T-cell (primary cell): ENCODE measurements at places on chromosomes 16 and 17.

DNA sequence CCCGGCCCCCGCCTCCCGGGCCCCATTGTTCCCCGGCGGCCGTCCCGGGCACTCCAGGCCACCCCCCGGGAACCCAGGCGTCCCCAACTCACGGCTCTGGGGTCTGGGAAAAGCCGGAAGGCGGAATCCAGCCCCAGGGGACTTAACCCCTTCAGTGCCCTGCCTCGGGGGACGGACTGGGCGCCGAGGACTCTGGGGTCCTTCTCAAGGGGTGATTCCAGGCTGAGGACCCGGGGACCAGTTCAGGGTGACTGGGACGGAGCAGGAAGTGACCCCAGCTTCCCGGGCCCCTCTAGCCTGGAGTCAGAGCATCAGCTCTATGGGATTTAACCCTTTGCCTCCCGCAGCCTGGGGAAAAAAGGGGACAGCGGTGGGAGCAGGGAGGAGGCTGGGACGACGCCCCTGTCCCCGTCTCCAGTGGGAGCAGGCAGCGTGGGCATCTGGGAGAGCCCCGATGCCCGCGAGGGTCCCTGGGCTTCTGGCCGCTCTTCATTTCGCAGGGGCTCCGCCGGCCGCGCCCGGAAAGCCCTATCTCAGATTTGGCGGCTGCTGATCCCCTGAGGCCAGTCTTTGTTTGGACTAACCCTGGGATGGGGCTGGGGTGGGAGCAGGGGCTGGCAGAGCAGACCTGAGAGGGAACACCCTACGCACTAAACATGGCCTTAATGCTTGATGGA lies at the start of gene ZNF629:
Gene ZNF629, minus strand, starts transcription at position 270 of the 677 bp plus-strand sequence. CDS start 2,723 bp downstream, outside the sequence.
- DNase-seq = no peak

DNA sequence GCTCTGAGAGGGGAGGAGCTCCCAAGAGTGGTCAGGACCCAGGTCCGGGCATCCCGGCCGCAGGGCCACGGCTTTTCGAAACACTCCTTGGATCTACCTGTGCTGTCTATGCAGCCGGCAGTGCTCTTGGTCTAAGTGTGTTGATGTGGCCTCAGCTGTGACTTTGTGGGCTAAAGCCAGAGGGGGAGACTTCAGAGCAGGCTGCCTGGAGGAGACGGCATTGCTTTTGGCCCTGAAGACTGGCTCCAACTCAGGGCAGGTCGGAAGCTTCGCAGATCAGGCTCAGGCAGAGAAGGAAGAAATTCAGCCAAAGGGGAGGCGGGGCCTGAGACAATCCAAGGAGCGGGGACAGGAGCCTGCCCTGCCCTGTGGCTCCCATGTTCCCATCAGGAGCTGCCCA lies 31.4 kb downstream of the PIEZO1 start:
- DNase-seq = no peak

- peak; percentile 59 for DNase-seq
Observed at GRCh38 chr17:36602924-36603384, 1.6 kb downstream of the MRM1 start.

DNA sequence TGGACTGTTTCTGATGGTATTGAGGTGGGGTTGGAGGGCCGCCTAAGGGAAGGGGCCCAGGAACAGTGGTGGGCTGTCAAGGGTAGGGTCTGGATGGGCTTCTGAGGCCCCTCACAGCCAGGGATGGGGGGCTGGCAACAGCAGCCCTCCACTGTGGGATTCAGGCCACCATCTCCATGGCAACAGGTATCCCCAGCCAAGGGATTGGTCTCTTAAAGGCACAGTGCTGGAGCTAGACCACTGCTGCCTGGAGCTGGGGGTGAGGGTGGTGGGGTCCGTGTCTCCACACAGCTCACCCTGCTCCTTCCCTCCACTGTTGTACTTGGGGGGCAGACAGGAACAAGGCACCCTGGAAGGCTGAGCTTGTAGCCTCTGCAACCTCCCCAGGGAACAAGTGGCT lies 41.8 kb downstream of the PSME3IP1 start:
- DNase-seq = no peak

DNA sequence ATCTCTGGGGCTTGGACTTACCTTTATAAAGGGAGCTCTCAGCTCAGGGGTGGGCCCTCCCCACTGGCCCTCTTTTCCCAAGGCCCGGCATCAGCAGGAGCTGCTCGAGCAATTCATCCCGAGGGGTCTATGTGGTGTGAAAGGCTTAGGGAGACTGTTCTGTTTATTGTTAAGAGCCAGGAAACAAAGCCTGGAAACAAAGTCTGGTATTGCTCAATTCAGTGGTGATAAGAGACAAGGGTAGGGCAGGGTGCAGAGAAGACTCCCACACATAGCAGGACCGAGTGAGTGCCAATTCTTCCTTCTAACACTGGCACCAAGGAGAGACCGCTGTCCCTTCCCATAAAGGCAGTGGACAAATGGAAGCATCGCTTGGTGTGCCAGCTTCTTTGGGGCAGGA lies 750.7 kb downstream of the KCNJ18 start:
- DNase-seq = no peak

DNA sequence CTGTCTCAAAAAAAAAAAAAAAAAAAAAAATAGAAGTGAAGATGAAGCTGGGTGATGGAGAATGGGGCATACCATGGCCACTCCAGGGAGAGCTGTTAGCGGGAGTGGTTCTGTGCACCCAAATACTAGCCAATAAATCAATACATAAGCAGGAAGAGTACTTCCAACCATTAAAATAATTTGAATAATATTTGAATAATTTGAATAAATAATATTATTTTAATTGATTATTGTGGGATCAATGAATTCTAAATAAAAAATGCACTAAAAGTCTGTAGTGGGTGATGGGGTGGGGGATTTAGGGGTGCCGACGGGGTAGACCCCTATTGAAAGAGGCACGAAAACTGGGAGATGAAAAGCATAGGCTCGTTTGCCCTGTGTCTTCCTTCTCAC lies 41.4 kb upstream of the CMIP start:
- DNase-seq = no peak

GRCh38 chr17:44915321-44915726 lies at the start of gene GFAP:
GFAP (minus strand) TSS chr17:44915500; CDS start chr17:44915486, 14 bp downstream.
- DNase-seq = no peak

GRCh38 chr16:4393240-4393600 lies 21.6 kb downstream of the VASN start:
- no peak for DNase-seq

- DNase-seq = no peak
Observed at GRCh38 chr16:64225696-64226095, 896.2 kb downstream of the CDH11 start.

- no peak for DNase-seq
Observed at GRCh38 chr17:19756546-19756945, 8.4 kb upstream of the ALDH3A1 start.

GRCh38 chr17:51830451-51830850 lies 328.1 kb downstream of the CA10 start:
- no peak for DNase-seq

- DNase-seq = no peak
Observed at GRCh38 chr16:65657556-65657955, 535.7 kb upstream of the CDH11 start.

- DNase-seq = no peak
Observed at GRCh38 chr16:53908731-53909130, 204.8 kb downstream of the FTO start.

GRCh38 chr17:6779411-6779810 lies 3.4 kb downstream of the FBXO39 start:
- no peak for DNase-seq

- DNase-seq = no peak
Observed at GRCh38 chr17:47131761-47132160, 57.3 kb downstream of the CDC27 start.

- DNase-seq = no peak
Observed at GRCh38 chr16:65372171-65372570, 250.3 kb upstream of the CDH11 start.

DNA sequence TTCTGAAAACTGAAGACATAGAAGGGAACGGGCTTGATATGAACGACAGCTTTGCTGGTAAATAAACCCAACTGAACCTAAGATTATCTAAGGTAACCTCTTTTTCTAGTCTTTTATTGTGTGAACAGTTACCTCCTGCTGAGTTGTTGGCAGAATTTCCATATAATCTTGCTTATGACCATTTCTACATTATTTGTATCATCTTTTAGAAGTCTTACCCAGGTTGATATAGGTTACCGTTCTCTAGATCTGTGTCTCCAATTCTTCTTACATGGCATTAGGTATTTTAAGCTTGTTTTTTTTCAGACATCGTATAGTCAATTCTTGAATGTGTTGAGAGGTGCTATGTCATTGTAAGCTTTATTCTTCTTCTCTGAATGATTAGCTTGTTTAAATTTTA lies 24.3 kb downstream of the TTC19 start:
- no peak for DNase-seq

DNA sequence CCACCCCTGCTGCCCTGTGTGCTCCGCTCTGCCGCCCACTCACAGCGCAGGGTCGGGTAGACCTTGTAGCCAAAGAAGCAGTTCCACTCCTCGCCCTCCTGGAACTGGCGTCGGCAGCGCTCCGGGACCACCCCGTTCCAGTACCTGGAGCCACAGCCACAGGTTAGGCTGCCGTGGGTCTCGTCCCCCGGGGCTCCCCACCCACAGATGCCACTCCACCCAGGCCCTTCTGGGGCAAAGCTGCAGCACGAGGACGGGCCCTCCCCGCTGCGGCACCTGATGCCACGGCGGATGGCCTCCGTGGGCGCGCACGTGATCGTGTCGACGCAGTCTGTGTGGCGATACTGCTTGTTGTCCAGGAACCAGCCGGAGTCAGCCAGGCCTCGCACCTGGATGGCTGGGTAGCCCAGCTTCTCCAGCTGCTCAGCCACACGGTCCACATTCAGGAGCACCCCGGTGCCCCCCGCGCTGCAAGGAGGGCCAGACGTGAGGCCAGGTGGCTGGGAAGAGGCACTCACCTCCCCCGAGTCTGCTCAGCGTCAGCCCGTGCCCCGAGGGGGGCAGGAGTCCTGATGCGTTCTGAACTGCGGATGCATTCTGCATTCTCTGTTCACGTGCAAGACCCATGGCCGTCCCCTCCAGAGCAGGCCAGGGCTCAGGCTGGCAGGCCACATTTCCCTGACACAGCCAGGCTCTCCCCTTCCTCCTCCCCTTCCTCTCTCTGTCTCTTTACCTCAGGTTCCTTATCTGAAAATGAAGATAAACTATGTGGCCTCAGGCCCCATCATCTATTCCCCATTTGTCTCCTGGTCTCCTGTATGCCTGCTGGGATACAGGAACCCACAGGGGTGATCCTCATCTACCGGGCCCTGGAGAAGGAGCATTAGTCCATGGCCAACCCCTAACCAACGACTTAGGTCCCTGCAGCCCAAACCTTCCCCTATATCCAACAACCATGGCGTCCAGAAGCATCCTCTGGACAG lies 4.1 kb downstream of the NOTUM start:
- no peak for DNase-seq

DNA sequence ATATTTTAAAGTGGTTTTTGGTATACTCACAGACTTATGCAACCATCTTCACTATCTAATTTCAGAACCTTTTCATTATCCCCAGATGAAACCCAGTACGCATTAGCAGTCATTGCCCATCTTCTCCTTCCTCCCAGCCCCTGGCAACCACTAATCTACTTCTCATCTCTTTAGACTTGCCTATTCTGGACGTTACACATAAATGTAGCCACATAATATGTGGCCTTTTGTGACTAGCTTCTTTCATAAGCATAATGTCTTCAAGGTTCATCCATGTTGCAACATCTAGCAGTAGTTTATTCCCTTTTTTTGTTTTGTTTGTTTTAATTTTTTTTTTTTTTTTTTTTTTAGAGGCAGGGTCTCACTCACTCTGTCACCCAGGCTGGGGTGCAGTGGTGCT lies 28.5 kb upstream of the C17orf107 start:
- no peak for DNase-seq

- no peak for DNase-seq
Observed at GRCh38 chr17:11503308-11504035, 94.8 kb upstream of the DNAH9 start.

- no peak for DNase-seq
Observed at GRCh38 chr17:81869221-81870130, 1.7 kb downstream of the ARHGDIA start.

- DNase-seq = no peak
Observed at GRCh38 chr16:62240722-62241121, 204.5 kb upstream of the CDH8 start.

GRCh38 chr16:79517156-79517555 lies 83.4 kb downstream of the MAF start:
- DNase-seq = no peak

- no peak for DNase-seq
Observed at GRCh38 chr16:57070424-57070823, 22.0 kb upstream of the CPNE2 start.

DNA sequence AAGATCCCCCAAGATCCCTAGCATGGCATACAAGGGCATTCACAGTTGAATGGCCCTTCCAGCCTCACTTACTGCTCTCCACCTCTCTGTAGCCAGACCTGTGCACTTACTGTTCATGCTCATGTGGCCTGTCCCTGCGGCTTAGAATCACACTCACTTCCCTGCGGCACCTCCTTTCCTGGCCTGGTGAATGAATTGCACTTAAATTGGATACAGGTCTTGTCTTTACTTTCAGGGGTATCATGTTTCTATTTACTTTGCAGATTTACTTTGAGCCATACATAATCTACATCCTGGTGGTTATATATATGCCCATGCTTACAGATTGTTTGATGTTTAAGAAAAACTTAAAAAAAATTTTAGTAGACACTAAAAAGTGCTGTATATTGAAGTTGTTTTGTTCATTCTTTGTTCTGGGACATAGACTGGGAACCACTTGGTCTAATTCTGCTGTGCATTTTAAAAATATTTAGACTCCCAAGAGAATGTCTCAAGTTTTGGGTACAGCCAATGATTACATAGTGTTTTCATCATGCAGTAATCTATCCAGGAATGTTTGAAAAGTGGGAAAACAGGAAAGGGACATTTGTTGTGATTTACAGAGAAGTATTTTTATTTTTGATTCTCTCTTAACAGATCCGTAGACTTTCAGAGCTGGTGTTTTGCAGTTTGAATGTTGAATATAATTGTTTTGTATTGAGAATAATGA lies 63.9 kb downstream of the NUP88 start:
- no peak for DNase-seq

GRCh38 chr16:87353613-87354012 lies 30.0 kb downstream of the FBXO31 start:
- DNase-seq = no peak

GRCh38 chr17:57612202-57613071 lies 132.7 kb downstream of the CCDC182 start:
- peak; percentile 17 for DNase-seq

- no peak for DNase-seq
Observed at GRCh38 chr16:86676254-86676670, 97.9 kb downstream of the FOXL1 start.

GRCh38 chr17:61448042-61448441 lies 4.2 kb upstream of the TBX4 start:
- DNase-seq = no peak

GRCh38 chr16:53509906-53510703 lies 7.1 kb upstream of the AKTIP start:
- DNase-seq = peak; percentile 34

GRCh38 chr17:62064791-62065563 lies at the start of gene MED13:
MED13 (minus strand) TSS chr17:62065278; CDS start chr17:62065205, 73 bp downstream.
- peak; percentile 59 for DNase-seq
